NCI-H446 treated with DMSO at 0.1 percent for 48 hours (cell line): ENCODE measurements at places on chromosomes 13 and 19.

DNA sequence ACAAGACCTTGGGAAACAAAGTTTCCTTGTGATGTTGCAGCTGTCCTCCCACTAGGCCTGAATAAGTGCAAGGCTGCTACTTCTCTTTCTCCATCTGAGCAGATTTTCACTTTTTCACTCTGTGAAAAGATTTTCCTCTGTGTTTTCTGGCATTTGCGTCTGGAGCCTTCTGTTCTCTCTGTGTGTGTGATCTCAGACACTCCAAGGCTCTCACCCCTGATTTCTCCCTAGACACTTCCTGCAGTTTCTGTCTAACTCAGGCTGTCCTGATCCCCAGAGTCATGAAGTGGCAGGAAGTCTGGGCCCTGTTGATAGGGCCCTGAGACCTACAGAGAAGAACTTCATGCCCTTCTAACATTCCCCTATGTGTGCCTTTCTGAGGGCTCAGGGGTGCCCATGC lies 37.2 kb downstream of the SIGLEC7 start:
- DNase-seq: no peak

GRCh38 chr19:7099597-7099921 lies 30.1 kb downstream of the ZNF557 start:
- no peak for DNase-seq

DNA sequence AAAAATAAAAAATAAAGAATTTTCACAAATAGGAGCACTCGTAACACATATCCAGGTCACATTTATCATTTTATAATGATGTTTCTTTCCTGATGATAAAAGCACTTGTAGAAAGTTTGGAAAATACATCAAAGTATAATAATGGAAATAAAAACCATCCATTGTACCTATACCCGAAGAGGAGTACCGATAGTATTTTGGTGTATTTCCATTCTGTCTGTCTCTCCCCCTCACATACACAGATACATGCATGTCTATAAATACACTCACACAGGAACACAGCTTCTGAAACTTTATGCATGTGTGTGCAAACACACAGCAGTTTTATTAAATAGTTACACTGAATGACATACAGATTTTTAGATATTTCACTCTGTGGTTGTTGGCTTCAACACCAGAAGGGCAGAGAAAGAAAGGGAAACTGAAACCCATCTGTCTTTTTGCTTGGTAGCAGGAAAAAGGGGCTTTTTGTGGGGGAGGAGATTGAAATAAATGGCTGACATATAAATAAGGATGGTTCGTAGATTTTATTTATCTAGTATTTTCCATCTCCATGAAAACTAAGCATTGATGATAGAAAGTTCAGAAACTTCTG lies 114.8 kb downstream of the LRCH1 start:
- DNase-seq: no peak

GRCh38 chr19:10292206-10292788 lies 2.5 kb downstream of the ICAM5 start:
- DNase-seq: no peak

GRCh38 chr13:36057041-36057440 lies 74.1 kb downstream of the DCLK1 start:
- DNase-seq: no peak

DNA sequence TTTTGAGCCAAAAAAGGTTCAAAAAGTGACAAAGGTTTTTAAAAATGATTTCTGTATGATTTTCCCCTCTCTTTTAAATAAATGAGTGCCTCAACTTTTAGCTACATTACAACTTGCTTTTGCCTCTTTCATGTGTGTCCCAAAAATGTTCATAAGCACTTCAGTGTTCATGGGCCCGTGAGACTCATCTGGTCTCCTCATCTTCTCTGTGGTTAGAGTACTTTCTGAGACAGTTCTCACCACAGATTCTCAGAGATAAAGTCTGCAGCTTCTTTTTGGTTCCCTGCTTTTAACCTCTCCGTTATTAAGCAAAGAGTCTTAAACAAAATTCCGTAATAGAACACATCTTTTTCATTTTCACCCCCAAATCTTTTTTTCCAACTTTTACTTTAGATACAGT lies 156.9 kb downstream of the DLEU7 start:
- DNase-seq: no peak

DNA sequence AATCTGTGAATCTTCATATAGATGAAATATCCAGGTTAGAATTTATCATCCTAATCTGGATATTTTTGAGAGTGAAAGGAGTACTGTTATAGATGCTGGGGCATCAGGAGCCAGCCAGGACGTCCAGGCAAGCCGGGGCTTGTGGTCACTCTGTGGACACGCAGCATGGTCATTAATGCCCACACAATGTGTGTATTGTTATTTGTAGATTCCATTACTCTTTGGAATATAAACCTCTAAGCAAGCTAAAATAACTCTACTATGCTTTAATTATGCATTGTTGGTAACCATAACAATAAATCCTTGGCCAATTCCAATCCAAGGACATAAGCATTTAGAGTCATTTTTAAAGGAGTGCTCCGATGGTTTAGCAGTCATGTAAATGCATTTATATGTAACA lies 137.9 kb downstream of the TM9SF2 start:
- no peak for DNase-seq

DNA sequence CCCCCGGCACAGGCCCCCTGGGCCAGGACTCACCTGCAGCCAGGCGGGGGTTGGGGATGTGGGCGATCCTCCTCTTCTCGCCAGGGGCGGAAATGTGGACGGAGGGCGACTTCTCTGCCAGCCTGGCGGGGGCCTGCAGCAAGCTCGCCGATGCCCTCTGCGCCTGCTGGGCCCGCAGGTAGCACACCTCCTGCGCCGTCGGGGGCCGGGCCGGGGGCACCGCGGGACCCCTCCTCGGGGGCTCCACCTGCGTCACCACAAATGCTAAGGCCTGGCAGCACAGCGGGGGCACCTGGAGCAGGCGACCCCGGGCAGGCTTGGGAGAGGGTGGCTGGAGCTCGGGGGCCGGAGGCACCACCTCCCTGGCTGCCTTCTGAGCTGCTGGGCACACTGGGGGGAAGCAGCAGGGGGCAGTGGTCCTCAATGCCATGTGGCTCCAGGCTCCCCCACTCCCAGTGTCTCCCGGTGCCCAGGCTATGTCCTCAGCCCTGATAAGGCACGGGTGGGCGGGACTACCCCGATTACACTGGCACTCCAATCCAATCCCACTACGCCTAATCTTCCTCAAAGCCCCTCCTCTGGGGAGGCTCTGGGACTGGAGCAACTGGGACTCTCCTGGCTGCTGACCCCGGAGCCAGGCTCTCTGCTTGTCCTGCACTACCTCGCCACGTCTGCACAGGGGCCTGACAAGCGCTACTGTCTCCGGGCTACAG lies 11.6 kb upstream of the ATP8B3 start:
- no peak for DNase-seq

DNA sequence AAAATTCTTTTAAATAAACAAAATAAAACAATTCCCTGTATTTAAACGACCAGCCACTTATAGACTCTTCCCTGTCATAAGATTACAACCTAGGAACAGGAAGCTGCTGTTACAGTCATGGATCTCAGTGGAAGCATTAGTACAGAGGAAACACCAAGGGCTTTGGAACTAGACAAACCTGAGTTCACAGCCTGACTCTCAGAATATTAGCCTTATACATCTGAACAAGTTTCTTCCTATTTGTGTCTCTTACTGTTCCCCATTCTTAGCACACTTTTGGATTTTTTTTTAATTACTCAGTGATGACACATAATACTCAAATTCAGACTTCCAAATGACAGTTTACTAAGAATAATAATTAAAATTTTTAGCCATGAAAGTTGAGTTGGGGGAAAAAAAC lies 46.1 kb downstream of the ZDHHC20 start:
- DNase-seq: no peak

DNA sequence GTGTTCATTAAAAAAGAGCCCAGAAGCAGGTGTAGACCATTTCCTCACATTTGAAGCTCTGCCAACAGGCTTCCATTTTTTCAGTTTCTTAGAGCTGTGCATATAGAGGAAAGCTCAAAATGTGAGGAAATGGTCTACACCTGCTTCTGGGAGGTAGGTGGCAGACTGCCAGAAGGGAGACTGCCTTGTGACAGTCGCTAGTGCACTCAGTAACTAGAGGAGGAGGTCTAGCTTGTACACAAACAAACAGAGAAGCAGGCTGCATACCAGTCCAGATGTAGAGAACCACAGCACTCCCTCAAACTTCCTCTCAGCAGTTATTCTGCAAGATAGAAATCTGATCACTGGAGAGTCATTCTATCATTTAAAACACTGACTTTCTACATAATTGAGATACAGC lies 800.2 kb downstream of the EFNB2 start:
- no peak for DNase-seq

GRCh38 chr19:54481326-54481930 lies 8.3 kb upstream of the CDC42EP5 start:
- DNase-seq: no peak

DNA sequence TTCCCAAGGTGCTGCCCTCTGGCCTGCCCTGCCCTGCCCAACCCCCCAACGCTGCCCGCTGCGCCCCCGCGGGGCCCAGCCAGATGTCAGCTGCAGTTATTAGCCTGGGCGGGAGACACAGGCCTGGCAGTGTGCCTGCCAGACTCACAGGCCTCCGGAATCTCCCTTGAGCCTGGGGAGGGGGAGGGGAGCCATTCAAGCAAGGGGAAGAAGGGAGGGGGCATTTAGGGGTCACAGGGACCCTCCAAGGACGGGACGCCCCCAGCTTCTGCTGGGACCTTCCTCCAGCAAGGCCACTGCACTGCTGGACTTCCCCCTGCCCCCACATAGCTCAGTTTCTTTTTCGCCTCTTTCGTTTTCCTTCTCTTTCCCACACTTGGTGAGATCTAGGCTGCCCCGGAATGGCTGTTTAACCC lies 2.6 kb upstream of the JUNB start:
- DNase-seq: no peak

- no peak for DNase-seq
Measured at GRCh38 chr13:79776531-79777295, 295.8 kb downstream of the NDFIP2 start.

DNA sequence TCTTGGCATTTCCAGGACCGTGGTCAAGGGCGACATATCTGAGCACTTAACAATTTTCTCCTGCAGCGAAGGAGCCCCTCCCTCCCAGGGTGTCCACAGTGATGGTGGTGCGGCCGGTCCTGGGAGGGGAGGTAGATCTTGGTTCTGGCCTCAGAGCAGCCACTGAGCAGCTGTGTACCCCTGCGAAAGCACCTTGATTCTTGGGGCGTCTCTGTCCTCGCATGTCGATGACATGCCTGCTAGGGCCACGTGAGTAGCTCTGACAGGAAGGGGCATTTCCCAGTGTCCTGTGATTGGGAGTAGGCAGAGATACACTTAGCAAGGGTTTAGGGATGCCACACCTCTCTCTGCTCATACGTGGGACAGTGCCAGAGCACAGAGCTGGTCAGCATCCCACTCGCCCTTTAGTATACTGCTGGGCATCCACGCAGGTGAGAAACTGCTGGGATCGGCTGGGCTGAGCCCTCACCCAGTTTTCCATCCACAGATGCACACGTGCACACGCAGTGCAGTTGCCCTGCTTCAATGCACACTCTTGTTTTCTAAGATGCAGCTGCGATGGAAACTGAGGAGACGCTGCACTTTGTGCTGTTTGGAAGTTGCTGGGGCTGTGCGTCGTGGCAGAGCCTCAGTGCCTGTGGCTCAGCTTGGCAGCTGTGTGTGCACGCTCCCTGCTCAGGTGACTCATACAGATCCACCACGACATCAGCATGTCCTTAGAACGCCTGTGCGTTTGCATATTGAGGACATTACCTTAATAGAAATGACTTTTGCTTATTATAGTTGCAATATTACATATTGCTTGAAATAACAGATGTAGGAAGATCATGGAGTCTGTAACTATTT lies 66.8 kb downstream of the TEX29 start:
- DNase-seq: no peak

GRCh38 chr19:51161867-51162496 lies 19.9 kb downstream of the SIGLEC7 start:
- DNase-seq: no peak

DNA sequence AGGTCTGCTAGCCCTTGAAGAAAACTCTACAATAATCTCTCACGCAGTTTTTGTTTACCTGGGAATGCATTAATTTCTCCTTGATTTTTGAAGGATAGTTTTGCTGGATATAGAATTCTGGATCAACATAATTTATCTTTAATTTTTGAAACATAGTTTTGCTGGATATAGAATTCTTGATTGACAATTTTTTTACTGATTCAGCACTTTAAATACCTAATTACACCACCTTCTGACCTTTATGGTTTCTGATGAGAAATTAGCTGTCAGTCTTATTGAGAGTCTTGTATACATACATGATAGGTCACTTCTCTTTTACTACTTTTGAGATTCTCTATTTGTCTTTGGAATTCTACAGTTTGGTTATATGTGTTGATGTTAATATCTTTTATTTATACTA lies 741.6 kb downstream of the FGF9 start:
- no peak for DNase-seq

DNA sequence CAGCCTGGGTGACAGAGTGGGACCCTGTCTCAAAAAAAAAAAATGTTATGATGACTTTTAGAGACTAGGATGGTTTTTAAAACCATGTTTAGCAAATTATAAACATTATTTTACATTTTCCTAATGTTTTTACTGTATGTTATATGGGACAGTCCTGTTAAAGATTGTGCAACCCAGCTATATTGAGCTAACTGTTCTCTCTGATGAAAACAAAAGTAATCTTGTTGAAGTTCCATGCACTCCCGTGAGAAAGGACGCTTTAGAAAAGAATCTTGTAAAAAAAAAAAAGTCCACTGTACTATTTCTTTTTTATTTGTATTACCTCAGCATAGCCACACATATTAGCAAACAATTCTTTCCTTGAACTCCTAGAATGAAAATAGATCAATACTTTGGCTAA lies 451.2 kb downstream of the DCT start:
- DNase-seq: no peak

DNA sequence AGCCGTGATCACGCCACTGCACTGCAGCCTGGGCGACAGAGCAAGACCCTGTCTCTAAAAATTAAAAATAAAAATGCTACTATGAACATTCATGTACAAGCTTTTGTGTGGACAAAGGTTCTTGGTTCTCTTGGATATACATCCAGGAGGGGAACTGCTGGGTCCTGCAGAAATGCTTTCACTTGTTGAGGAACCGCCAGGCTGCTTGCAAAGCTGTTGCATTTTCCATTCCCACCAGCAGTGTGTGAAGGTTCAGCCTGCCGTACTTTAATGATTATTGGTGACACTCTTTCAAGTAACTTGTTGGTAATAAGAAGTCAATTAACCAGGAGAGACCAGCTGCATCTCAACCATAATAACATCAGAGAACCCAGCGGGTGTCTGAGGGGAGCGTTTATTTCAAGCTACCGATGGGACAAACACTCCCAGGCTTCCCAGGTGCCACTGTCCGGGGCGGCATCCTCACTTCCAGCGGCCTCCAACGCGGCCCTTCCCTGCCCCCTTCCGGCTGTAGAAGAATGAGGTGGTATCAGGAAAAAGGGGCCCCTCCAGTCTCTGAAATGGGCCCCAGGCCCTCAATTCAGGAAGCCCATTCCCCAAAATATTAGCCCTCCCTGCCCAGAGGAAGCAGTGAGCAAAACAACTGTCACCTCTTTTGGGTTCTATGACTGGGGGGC lies 15.2 kb upstream of the PPP1R12C start:
- no peak for DNase-seq

GRCh38 chr19:8041531-8041931 lies 11.0 kb upstream of the CCL25 start:
- no peak for DNase-seq

GRCh38 chr13:98397221-98397620 lies 179.7 kb downstream of the STK24 start:
- DNase-seq: no peak
